ENCODE measurements at places on chromosomes 12 and 14.

DNA sequence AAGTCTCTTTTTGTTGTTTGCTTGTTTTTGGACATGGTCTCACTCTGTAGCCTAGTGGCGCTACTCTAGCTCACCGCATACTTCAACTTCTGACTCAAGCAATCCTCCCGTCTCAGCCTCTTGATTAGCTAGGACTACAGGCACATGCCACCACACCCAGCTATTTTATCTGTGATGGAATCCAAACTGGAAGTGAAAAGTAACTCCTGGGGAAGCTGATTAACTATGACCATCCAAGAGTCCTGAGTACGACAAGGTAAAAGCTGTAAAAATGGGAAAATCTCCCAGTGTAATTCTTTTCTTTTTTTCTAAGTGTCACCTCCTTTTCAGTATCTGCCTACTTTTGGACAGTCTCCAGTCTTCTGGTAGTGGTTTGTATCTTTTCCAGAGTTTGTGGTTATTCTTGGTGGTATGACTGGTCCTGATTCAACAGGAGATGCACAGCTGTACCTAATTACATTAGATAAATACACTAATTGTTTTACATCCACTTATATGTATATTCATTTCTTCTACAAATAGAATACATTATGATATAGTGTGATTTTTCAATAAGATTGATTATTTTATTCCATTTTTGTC, 97.8 kb downstream of the SLC6A15 start:
- no peak for DNase-seq

DNA sequence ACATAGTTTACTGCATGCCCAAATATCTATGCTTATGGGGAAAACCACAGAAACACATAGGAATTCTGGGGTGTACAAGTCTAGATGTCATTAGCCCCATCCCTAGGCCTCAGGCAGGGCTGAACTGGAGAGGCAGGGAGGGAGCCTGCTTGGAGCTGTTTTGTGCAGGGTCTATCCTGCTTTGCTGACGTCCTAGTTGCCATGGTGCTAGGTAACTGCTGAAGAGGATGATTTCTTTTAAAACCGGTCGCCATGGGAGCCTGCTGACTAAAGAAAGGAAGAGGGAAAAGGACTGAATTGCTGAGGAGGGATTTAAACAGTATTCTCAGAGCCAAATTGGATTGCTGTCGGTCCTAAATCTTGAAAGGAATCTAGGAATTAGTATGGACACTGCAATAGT, 10.7 kb downstream of the GPR19 start:
- DNase-seq = no peak

DNA sequence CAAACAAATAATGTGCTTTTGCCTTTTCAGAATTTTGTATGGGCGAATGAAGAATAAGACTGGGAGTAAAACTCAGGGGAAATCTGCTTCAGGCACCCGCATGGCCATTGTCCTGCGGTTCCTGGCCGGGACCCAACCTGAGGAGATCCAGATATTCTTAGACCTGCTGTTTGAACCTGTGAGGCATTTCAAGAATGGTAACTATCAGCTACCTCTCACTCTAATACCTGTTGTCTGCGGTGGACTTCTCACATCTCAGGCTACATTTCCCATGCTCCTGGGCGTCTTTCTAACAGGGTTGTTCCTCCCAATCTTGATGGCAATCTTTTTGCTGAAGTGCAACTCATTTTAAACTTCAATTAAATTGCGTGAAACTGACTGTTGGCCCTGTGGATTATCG, 47.1 kb downstream of the UTP20 start:
- no peak for DNase-seq

DNA sequence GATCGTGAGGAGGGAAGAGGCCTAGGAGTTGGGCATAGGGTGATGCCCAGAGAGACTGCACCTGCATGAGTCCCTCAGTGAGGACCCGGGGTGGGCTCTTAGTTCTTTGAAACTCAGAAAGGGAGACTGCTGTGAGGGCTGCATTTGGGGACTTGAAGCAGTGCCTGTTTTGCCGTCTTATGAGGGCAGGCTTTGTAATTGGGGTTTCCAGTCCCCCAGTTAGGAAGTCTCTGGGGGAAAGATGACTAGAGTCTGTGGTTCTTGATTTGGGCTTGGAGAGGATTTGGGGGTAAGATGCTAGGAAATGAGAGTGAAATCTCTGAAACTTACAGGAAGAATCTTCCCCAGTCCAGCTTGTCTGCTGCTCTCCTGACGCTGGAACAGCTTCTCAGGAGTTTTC, 99.6 kb downstream of the ARF6 start:
- no peak for DNase-seq
